ENCODE measurements at places on chromosomes 7 and 10.

DNA sequence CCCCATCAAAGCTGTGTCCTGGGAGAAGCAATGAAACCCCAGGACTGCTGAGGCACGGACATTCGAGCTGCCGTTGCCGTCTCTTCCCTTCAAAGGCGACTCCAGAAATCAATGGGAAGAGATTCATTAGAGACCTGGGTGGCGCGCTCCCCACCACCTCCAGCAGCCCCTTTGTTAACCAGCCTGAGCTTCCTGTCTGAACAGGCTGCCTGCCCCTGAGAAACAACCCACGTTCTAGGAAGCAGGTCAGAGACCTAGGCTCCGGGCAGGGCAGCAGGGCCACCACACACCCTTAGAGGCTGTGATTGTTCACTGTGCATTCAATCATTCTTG lies 110.9 kb upstream of the PPIF start:
- DNase-seq, result no peak

DNA sequence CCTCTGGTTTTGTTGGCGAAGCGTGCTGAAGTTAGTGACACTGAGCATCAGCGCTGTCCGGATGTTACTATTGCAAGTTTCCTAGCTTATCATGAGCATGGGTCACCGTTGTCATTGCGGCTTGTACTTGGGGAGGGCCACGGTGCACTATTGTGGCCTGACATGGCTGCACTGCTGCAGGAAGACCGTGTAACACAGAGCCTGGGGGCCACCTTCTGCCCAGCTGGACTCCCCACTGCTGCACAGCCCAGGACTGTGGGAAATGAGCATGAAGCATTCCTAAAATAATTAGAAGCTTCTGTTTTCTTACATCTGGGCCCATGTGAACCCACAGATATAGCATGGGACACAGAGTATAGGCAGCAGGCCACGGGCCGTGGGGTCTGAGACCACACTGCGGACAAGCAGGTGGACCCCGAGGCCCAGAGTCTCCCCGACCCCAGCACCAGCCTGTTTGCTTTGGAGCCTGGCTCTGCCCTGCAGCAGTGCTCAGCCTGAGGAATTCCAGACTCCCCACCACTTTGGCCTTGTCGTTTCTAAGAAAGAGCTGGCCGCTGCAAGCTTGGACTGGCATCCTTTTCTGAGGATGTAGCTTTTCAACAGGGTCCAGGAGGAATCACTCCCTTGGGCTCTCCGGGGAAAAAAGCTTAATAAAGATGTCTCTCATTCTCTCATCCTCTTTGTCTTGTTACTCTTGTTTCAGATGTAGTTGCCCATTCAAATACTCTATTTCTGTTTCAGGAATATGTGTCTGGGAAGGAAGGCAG lies 179.2 kb downstream of the CCDC3 start:
- no peak for DNase-seq

DNA sequence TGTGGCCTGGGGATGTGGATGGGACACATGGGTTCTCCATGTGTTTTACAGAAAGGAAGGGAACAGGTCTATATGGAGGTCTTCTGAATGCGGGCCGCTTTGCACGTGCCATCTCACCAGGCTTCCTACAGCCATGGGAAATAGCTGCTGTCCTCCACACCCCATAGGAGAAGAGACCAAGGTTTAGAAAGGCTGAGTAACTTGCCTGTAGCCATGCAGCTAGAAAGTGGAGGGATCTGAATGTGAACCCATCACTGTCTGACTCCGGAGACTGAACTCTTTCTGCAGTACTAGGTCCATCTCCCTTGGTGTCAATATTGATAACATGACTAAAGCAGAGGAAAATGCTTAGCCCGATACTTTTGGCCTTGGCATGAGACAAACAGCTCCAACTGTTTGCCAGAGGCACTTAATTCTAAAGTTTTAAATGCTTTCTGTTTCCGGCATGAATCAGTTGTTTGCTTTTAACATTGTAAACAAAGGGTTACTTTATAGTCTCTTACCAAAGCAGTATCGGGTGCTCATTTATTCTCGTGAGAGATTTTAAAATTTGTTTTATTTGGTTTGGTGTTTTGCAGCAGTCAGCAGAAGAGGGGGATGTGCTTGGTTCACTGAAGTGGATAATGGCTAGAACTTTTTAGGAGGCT lies 64.8 kb upstream of the LOXL4 start:
- no peak for DNase-seq

DNA sequence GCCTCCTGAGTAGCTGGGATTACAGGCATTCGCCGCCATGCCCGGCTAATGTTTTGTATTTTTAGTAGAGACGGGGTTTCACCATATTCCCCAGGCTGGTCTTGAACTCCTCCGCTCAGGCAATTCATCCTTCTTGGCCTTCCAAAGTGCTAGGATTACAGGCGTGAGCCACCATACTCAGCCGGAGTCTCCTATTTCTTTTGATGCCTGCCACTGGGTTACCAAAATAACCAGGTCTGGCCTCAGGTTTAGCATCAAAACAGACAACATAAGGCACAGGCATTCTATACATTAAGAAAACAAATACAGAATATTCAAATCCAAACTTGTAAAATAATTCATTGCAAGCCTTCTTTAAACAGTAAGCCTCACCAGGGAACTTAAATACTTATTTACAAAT lies 289.8 kb upstream of the IMMP2L start:
- DNase-seq, result no peak

DNA sequence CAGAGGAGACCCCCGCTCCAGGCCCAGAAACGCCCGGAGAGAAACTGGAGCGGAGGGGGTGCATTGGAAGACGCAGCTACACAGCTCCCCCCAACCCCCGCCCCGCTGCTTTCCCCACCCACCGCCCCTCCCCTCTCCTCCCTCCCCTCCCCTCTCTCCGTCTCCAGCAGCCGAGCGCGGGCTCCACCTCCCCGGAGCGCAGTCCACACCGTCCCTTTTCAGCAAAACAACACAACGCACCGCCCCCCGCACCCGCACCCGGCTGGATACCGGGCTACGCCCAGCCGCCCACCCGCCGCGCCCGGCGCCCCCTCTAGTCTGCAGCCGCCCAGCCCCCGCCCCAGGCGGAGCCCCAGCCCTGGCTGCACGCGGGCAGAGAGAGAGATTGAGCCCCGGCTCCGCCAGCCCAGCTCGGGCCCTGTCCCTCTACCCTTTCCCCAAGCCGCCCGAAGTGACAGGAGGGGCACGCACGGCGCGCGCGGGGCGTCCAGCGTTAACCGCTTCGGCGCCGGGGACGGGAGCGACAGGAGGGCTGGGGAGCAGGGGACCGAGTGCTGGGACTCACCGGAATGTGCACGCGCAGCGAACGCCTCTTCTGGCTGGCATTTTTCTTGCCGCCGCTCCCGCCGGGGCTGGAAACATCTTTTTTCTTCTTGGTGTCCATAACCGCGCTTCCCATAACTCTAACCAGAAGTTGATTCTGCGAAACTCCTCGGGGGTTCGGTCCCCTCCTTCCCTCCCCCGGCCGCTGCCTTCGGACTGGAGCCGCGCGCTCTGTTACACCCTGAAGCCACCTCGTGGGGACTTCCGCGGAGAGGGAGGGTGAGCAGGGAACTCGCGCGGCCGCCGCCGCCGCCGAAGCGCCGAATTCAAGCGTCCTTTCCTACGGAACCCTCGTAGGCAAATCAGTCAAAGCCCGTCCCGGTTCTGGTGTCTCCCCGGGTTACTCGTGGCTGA lies 695 bp downstream of the PRKAG2 start:
- no peak for DNase-seq

GRCh38 chr10:132448248-132448731 lies 51.3 kb downstream of the PWWP2B start:
- no peak for DNase-seq

- DNase-seq, result no peak
These were observed 54.1 kb downstream of the ZNF467 start for GRCh38 chr7:149719050-149719899.

- no peak for DNase-seq
These were observed 199.3 kb downstream of the PRKG1 start for GRCh38 chr10:51273574-51273973.

DNA sequence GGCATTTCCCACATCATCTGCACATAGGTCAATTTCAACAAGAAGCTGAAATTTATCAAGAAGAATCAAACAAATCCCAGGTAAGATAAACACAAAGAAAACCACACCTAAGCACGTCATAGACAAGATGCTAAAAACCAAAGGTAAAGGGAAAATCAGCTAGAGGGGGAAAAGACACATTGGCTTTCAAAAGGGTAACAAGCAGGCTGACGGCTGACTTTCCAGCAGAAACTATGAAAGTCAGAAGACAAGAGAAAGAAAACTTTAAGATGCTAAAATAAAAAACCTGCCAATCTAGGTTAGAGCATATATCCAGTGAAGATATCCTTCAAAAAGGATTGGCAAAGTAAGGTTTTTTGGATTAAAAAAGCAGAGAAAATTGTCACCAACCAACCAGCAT lies 59.9 kb upstream of the RHEB start:
- no peak for DNase-seq

GRCh38 chr7:152886579-152887117 lies 127.1 kb downstream of the ACTR3B start:
- no peak for DNase-seq

DNA sequence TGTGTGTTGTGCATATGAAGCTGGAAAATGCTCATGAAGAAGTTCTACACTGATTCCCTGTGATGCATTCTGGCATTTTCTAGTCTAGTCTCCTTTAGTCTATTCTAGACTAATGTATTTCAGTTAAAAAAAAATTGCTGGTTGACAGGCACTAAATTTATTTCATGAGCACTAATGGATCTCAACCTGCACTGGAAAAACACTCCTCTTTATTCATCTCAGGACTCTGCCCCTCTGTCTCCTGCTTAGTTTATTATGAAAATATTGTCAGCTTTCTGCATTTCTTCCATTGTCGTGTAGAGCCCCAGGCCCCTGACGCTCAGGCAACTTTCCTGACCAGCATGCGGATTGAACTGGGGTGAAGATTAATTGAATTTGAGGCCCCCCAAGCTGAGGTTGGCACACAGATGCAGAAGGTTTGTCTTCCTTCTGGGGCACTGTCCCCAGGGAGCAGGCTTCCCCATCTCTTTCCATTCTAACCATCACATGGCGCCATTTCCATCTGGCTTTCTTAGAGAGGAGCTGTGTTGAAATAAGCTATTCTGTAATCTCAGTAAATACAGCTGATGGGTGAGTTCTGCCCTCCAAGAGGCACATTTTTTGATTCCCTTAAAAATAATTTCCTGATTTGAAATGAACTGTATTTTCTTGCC lies 128.7 kb downstream of the INSYN2A start:
- no peak for DNase-seq

DNA sequence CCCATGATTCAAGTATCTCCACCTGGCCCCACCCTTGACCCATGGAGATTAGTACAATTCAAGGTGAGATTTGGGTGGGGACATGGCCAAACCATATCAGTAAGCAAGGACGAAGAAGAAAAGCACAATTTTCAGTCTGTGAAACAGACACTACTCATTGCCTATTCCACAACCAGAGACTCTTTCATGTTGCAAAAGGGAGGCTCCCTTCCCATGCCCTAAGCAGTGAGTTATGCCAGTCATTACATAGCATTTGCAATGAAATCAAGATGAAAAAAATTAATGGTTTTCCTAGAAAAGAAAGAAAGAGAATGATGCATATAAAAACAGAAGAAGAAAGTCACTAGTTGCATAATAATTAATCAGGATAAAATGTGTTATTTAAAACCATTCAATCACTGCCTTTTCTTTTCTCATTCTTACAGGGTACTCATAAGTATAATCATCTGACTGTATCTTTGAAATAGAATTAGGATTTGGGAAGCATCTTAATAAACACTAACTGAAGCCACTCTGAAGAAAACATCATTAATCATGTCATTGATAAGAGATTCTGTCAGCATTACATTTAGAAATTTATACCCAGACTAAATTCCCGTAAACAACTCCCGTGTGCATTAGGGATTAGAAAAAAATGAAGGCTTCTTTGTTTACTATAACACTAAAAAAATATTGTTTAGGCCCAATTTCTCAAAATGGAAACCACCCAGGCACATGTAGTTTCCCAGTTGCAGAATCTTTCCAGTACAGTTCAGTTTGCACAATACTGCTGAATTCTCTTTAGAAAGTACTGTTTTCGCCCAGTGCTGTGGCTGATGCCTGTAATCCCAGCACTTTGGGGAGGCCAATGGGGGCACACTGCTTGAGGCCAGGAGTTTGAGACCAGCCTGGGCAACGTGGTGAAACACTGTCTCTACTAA lies 9.1 kb downstream of the PRPS1L1 start:
- no peak for DNase-seq

GRCh38 chr7:13282377-13282980 lies 595.0 kb downstream of the ARL4A start:
- no peak for DNase-seq

DNA sequence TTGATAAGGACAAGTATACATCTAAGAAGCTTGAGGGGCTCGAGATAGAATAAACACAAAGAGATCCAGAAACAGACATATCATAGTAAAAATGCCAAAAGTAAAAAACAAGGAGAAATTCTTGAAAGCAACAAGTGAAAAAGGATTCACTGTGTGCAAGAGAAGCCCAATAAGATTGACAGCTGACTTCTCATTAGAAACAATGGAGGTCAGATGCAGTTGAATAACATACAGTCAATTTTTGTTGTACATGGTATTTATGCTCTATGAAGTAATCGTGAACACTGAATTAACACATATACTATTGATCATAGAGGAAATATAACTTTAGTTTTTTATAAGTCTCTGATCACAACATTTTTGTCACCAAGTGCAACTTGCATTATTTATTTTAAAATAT lies 982.8 kb upstream of the SORCS1 start:
- no peak for DNase-seq

GRCh38 chr7:94621120-94621519 lies 34.8 kb downstream of the SGCE start:
- DNase-seq, result no peak

All from skeletal muscle cell (primary cell).